ENCODE measurements at places on chromosomes 5 and 9. TPM values are rescaled to one million over a fixed set of nuclear protein-coding genes. Genes with fewer than 3 reads are reported as not detected.

Gene DPM2
- 22.0 TPM for polyA plus RNA-seq

GRCh38 chr5:20570486-20570885, 582.5 kb upstream of the CDH18 start:
- no peaks in the 10 kb centered on the region for H3K36me3 ChIP-seq
- H3K27ac ChIP-seq, result no peak overlapping the region
- H3K27me3 ChIP-seq, result no peaks in the 10 kb centered on the region
- H3K4me3 ChIP-seq, result no peak overlapping the region

Gene EQTN
- polyA plus RNA-seq, result not detected

DNA sequence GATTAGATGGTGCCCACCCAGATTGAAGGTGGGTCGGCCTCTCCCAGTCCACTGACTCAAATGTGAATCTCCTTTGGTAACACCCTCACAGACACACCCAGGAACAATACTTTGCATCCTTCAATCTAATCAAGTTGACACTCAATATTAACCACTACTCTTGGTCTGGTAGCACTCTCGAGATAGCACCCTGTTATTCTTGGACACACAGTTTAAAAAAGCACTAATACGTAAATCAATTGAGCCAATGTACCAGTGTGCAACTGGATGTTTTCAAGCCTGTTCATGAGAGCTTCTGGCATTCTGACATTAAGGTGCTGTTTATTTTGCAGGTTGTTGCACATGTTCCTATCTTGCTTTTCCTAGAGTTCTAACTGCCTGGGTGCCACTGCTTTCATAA, 35.3 kb downstream of the MARCHF3 start:
- H3K4me1 ChIP-seq, result no peaks in the 10 kb centered on the region
- H3K27me3 ChIP-seq, result no peaks in the 10 kb centered on the region
- DNase-seq, result no peak
- H3K36me3 ChIP-seq, result no peaks in the 10 kb centered on the region
- H3K27ac ChIP-seq, result no peak overlapping the region

GRCh38 chr9:136644343-136644592, 18.4 kb upstream of the EGFL7 start:
- peak overlapping the region; percentile 29 for H3K4me3 ChIP-seq
- H3K27ac ChIP-seq, result peak overlapping the region; percentile 82
- no peaks in the 10 kb centered on the region for H3K36me3 ChIP-seq

Gene GABRA6
- not detected for polyA plus RNA-seq

DNA sequence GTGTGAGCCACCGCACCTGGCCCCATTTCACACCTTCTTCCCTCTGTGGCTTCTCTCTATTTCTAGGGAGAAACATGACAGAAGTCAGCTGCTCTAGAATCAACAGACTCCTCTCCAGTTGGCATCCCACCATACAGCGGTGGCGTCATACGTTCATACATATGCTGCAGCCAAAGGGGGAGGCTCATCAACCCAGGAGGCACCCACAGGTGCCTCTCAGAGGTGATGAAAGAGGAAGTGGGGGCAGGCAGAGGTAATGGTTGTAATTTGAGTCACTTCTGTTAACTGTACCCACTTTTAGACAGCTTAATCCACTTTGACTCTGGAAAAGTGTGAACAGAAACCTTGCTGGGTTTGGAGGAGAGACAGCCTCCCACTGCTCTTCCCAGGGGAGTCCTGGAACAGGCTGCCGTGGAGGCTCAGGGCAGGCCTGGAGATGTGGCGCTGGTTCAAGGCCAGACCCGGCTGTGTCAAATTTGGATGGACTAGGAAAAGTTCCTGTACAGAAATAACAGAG, 47.3 kb upstream of the SUB1 start:
- no peaks in the 10 kb centered on the region for H3K27me3 ChIP-seq
- no peak overlapping the region for H3K27ac ChIP-seq
- H3K4me1 ChIP-seq, result no peaks in the 10 kb centered on the region
- no peaks in the 10 kb centered on the region for H3K36me3 ChIP-seq
- no peak for DNase-seq

Gene F2RL2
- 1.3 TPM for polyA plus RNA-seq

Gene C6
- 281 TPM for polyA plus RNA-seq

GRCh38 chr9:129567842-129568559, 52.9 kb downstream of the C9orf50 start:
- no peaks in the 10 kb centered on the region for H3K36me3 ChIP-seq
- no peak for DNase-seq
- H3K4me1 ChIP-seq, result peaks cover 5% of the 10 kb centered on the region
- peak overlapping the region; percentile 91 for H3K27ac ChIP-seq
- peak overlapping the region; percentile 62 for H3K4me3 ChIP-seq

DNA sequence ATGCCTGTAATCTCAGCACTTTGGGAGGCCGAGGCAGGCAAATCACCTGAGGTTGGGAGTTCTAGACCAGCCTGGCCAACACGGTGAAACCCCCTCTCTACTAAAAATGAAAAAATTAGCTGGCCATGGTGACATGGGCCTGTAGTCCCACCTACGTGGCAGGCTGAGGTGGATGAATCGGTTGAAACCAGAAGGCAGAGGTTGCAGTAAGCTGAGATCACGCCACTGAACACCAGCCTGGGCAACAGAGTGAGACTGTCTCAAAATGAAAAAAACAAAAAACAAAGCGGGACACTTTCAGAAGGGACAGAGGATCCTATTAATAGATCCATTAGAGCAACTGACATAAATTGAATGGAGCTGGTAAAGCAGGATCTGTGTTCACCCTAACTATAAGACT, 89.6 kb upstream of the SGCD start:
- no peak overlapping the region for H3K27ac ChIP-seq
- H3K36me3 ChIP-seq, result no peaks in the 10 kb centered on the region
- no peak overlapping the region for H3K4me3 ChIP-seq
- H3K27me3 ChIP-seq, result no peaks in the 10 kb centered on the region
- no peak for DNase-seq

DNA sequence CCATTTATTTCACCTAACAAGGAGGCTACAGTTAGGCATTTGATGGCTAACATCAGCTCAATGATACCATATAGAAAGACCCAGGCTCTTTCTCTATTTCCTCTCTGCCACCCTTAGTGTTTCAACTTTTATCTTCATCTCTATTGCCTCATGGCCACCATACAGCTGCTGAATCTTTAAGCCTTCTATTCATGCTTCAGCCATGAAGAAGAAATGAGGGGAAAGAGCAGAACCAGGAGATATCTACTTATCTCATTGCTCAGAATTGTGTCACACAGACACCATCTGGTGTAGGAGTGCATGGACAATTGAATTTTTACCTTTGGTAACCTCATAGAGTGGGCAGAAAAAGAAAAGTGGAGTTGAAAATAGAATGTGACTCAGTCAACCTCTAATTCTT, 6.7 kb downstream of the GAPT start:
- no peaks in the 10 kb centered on the region for H3K27me3 ChIP-seq
- no peaks in the 10 kb centered on the region for H3K4me1 ChIP-seq
- H3K27ac ChIP-seq, result no peak overlapping the region
- no peaks in the 10 kb centered on the region for H3K36me3 ChIP-seq
- no peak overlapping the region for H3K4me3 ChIP-seq

- no peaks in the 10 kb centered on the region for H3K27me3 ChIP-seq
- H3K27ac ChIP-seq, result no peak overlapping the region
- no peak overlapping the region for H3K4me3 ChIP-seq
- no peaks in the 10 kb centered on the region for H3K4me1 ChIP-seq
- no peak for DNase-seq
Measured at GRCh38 chr5:80139466-80139972, 104.4 kb downstream of the THBS4 start.

DNA sequence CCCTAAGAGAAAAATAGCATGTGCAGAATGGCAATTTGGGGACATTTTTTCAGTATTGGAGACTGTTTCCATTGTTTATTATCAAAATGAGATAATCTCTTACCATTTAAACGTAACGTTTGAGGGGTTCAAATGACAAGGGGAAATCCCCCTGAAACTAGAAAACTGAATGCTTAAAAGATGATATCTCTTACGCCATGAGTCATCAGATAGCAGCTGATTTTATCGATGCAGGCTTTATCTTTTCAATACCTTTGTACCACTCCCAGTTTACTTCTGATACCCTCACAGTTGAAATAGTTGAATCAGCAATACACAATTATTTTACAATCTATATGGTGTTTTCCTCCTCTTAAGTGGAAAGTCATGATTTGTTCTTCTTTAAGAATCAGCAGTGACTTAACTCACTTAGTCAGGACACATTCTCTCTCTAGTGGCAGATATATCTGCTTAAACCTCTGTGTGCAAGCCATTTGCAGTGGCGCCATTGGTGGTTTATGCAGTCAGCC, 29.2 kb downstream of the OSMR start:
- H3K27ac ChIP-seq, result no peak overlapping the region
